ENCODE measurements at places on chromosomes 4 and X. TPM values are rescaled to one million over a fixed set of nuclear protein-coding genes. Genes with fewer than 3 reads are reported as not detected.

DNA sequence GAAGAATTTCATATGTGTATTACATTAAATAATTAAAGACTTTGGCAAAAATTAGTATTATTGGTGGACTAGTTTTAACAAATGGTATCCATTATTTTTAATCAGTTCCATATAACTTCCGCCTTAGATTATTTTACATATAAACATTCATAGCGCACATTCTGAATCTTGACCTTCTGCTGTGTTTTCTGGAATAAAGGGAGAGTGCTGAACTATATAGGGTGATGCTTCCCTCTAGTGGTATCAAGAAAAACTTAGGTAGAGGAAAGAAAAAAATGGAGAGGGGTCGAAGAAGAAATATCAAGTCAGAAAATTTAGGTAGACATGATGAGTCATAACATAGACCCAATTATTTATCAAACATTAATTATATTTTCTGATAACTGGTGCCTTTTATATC lies 155.6 kb upstream of the PACRGL start:
- H3K4me1 ChIP-seq, result no peaks in the 10 kb centered on the region
- no peaks in the 10 kb centered on the region for H3K27me3 ChIP-seq
- peaks cover 14% of the 10 kb centered on the region for H3K36me3 ChIP-seq
- peak; percentile 81 for DNase-seq
- no peak overlapping the region for H3K27ac ChIP-seq
- H3K4me3 ChIP-seq, result no peak overlapping the region

DNA sequence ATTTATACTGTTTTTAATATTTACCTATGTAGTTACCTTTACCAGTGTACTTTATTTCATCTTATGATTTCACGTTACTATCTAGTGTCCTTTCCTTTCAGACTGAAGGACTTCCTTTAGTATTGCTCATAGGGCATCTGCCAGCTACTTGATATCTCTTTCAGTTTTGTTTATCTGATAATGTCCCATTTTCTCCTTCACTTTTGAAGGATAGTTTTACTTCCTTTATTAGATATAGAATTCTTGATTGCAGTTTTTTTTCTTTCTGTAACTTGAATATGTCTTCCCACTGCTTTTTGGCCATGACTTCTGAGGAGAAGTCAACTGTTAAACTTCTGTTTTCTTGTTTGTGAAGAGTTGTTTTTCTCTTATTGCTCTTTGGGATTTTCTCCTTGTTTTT lies 69.4 kb upstream of the MAGED1 start:
- no peaks in the 10 kb centered on the region for H3K36me3 ChIP-seq
- no peaks in the 10 kb centered on the region for H3K27me3 ChIP-seq
- no peak for DNase-seq
- no peak overlapping the region for H3K27ac ChIP-seq

- no peak overlapping the region for H3K27ac ChIP-seq
- no peaks in the 10 kb centered on the region for H3K36me3 ChIP-seq
- H3K4me1 ChIP-seq, result no peaks in the 10 kb centered on the region
These were observed 497.5 kb downstream of the KCNIP4 start for GRCh38 chr4:21451032-21451431.

DNA sequence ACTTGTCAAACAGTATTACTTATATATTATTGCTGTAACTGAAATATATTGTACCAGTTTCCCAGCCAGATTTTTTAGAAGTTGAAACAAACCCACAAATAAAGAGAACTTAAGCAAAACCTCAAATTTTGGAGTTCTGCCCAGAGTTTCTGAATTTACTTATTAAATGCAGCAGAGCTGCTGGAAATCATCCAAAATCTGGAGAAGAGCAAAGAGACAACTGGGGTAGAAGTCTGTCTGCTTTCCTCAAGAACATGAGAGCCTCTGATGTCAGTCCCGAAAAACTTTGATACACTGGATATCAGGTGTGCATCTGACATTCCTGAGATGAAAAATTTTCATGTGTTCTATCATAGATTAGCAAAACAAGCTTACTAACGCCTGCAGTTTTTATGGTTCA lies 325.9 kb downstream of the NR3C2 start:
- H3K4me3 ChIP-seq, result no peak overlapping the region
- no peaks in the 10 kb centered on the region for H3K27me3 ChIP-seq
- peaks cover 7% of the 10 kb centered on the region for H3K36me3 ChIP-seq
- peaks cover 2% of the 10 kb centered on the region for H3K4me1 ChIP-seq
- peak; percentile 97 for DNase-seq

GRCh38 chrX:86066998-86067397 lies 19.6 kb upstream of the CHM start:
- H3K27me3 ChIP-seq, result no peaks in the 10 kb centered on the region
- no peak for DNase-seq
- no peaks in the 10 kb centered on the region for H3K36me3 ChIP-seq
- no peak overlapping the region for H3K4me3 ChIP-seq
- H3K27ac ChIP-seq, result no peak overlapping the region

- H3K36me3 ChIP-seq, result no peaks in the 10 kb centered on the region
- DNase-seq, result no peak
- H3K27ac ChIP-seq, result no peak overlapping the region
These were observed 62.8 kb downstream of the SHISA3 start for GRCh38 chr4:42460043-42460442.

GRCh38 chr4:100574607-100575006 lies 56.8 kb upstream of the EMCN start:
- no peaks in the 10 kb centered on the region for H3K36me3 ChIP-seq
- no peaks in the 10 kb centered on the region for H3K4me1 ChIP-seq
- H3K27ac ChIP-seq, result no peak overlapping the region
- H3K4me3 ChIP-seq, result no peak overlapping the region

GRCh38 chr4:82984459-82984858 lies 26.2 kb downstream of the LIN54 start:
- no peaks in the 10 kb centered on the region for H3K27me3 ChIP-seq
- no peak overlapping the region for H3K4me3 ChIP-seq
- DNase-seq, result no peak
- H3K4me1 ChIP-seq, result no peaks in the 10 kb centered on the region

The RNF128 gene
- 13.3 TPM for total RNA-seq

The CXCL13 gene
- not detected for total RNA-seq

The HERC5 gene
- 7.8 TPM for total RNA-seq

Measured in lung (tissue), 17 donors.